ENCODE measurements at places on chromosomes 5 and 9.

DNA sequence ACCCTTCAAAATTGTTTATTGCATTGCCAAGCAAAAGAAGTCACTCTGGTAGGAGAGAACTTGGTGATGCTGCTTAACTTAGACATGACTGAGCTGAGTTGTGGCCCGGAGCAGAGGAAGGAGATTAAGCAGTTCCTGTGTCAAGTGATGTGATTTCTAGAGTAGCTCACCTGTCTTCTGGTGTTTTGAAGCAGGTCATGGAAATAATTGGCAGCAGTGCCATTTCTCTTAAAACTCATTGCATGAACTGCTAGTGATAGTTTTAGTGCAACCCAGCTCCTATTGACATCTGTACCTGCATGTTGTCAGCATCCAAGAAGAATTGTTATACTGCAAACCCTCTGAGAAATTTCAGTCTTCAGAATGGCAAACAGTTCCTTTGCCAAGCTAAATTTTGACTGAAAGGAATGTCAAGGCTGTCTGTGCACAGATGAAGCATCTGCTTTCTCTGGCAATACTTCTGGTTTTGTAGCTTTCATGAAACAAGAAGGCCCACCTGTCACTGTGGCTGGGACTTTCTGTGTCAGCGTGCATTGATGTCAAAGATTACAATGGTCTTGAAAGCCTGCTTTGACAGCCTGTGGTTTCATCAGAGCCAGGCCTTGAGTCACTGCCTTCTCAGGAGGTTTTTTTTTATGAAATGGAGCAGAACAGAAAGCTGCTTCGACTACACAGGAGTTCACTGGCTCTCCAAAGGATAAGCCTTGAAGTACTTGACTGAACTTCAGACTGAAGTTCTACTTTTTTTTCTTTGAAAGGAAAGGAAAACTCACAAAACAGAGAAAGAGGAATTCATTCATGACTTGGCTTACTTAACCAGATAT lies 90.6 kb downstream of the RALGPS1 start:
- DNase-seq: no peak

DNA sequence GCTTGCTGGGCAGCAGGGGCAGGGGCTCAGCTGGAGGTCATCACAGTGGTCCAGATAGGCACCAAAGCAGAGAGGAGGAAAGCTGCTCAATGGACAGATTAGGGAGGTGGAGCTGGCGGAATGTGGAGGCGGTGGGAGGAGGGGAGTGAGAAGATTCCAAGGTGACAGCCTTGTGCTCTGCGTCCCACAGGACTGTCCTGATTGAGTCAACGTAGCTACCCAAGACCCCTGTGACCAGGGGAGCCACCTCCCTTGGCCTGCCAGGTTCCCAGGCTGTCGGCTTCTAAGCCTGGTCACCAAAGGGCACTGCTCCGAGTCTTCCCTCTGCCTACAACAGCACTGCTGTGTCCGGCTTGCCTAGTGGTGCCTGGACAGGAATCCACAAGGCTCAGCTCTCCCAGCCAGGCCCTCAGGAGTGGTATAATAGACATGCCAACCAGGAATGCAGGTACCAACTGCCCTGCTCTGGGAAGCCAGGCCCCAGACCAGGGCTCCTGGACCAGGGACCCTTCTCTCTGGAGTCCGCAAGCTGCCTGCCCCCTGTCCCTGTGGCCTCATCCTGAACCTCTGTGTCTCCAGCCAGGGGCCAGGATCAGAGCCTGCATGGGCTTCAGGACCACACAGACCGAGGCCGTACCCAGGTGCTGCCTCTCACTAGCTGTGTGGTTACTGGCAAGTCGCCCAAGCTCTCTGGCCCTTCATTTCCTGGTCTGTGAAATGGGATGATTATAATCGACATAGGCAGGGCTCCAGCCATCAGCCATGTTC lies 67.9 kb downstream of the STK10 start:
- DNase-seq: no peak

- DNase-seq: no peak
Observed at GRCh38 chr5:159189310-159189709, 20.0 kb downstream of the RNF145 start.

GRCh38 chr9:70020217-70020616 lies 23.4 kb upstream of the MAMDC2 start:
- no peak for DNase-seq

- no peak for DNase-seq
Observed at GRCh38 chr5:112245656-112246055, 173.4 kb downstream of the EPB41L4A start.

DNA sequence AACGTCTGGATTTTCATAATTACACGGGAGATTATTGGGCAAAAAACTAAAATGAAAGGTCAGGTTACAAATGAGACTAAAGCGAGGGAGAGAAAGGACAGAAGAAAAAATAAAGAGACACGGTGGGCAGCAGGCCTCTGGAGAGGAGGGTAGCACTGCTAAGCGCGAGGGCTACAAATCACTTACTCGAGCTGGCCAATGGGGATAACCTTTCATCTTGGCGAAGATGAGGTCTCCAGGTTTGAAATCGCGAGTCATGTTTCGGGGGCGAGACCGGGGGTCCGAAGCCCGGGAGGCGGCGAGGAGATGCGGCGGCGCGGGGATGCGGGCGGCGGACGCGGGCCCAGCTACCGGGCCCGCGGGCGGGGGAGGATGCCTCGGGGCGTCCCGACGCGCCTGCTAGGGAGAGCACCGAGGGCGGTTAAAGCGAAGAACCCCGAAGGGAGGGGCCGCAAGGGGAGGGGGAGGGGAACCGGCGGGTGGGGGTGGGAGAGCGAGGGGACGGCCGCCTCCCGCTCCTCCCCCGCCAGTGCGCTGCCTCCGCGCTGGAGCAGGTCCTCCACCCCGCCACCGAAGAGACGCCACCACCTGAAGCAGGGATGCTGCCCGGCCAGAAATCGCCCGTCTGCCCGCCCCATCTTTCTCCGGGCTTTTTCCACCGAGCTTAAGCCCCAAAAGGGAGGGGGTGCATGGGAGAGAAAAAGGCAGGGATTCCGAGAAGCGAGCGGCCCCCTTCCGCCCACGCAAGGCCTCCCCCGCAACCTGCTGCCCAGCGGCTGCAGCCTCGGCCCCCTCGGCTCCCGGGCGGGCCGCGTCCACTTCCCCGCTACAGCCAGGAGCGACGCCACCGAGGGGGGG lies 610 bp downstream of the PSIP1 start:
- DNase-seq: no peak

All from D721Med (cell line).